ENCODE measurements at places on chromosomes 7 and 10. TPM values are rescaled to one million over a fixed set of nuclear protein-coding genes. Genes with fewer than 3 reads are reported as not detected.

- DNase-seq, result no peak
- no peak overlapping the region for H3K27ac ChIP-seq
- H3K4me1 ChIP-seq, result no peaks in the 10 kb centered on the region
- H3K36me3 ChIP-seq, result peaks cover 51% of the 10 kb centered on the region
Observed at GRCh38 chr7:2537981-2538851, 17.1 kb downstream of the BRAT1 start.

CALML5 gene
- total RNA-seq, result not detected

MNX1 gene
- not detected for total RNA-seq

ZNF273 gene
- total RNA-seq, result 9.3 TPM

DNA sequence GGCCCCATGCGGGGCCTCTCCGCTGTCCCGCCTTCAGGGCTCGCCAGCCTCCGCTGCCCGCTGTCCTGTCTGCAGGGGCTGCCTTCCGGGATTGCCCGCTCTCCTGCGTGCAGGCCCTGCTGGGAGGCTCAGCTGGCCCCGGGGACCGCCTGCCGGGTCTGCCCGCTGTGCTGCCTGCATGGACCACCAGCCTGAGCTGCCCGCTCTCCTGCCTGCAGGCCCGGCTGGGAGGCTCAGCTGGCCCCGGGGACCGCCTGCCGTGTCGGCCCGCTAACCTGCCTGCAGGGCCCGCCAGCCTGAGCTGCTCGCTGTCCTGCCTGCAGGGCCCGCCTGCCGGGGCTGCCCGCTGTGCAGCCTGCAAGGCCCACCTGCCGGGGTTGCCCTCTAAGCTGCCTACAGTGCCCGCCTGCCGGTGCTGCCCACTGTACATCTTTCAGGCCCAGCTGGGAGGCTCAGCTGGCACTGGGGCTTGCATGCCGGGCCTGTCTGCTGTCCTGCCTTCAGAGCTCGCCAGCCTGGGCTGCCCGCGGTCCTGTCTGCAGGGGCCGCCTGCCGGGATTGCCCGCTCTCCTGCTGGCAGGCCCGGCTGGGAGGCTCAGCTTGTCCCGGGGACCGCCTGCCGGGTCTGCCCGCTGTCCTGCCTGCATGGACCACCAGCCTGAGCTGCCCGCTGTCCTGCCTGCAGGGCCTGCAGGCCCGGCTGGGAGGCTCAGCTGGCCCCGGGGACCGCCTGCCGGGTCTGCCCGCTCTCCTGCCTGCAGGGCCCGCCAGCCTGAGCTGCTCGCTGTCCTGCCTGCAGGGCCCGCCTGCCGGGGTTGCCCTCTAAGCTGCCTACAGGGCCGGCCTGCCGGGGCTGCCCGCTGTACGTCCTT lies 165.1 kb downstream of the GLRX3 start:
- DNase-seq, result peak; percentile 62
- H3K36me3 ChIP-seq, result no peaks in the 10 kb centered on the region
- no peaks in the 10 kb centered on the region for H3K27me3 ChIP-seq
- no peaks in the 10 kb centered on the region for H3K4me1 ChIP-seq
- H3K4me3 ChIP-seq, result no peak overlapping the region

GRCh38 chr10:131009791-131010190 lies 301.7 kb downstream of the TCERG1L start:
- no peak overlapping the region for H3K27ac ChIP-seq
- H3K27me3 ChIP-seq, result no peaks in the 10 kb centered on the region
- H3K4me3 ChIP-seq, result no peak overlapping the region
- DNase-seq, result no peak

CDK13 gene
- total RNA-seq, result 25.0 TPM

GRCh38 chr7:152711444-152711944 lies 35.6 kb upstream of the XRCC2 start:
- H3K4me3 ChIP-seq, result no peak overlapping the region
- H3K27ac ChIP-seq, result no peak overlapping the region
- H3K4me1 ChIP-seq, result peaks cover 5% of the 10 kb centered on the region
- no peaks in the 10 kb centered on the region for H3K36me3 ChIP-seq
- no peak for DNase-seq

SH2B2 gene
- total RNA-seq, result 32.7 TPM

All from gastrocnemius medialis (tissue), 4 donors.